ENCODE measurements at places on chromosomes 2 and 18.

DNA sequence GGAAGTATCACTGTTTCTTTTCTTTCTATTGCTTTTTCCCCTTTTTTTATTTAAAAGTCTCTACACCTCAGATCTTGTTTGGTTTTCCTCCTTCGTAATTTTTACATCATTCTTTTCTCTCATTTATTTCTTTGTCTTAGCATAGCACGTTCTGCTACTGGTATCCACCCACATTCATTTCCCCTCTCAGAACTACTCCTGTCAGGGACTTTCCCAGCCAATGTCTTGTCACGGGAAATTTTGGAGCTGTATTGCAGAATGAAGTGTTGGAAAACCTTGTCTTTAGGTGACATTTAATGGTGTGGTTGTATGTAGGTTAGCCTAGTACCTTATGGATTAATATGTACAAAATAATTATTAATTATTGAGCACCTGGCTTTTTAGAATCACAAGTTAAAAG lies 34.0 kb downstream of the TTLL4 start:
- no peak for DNase-seq

DNA sequence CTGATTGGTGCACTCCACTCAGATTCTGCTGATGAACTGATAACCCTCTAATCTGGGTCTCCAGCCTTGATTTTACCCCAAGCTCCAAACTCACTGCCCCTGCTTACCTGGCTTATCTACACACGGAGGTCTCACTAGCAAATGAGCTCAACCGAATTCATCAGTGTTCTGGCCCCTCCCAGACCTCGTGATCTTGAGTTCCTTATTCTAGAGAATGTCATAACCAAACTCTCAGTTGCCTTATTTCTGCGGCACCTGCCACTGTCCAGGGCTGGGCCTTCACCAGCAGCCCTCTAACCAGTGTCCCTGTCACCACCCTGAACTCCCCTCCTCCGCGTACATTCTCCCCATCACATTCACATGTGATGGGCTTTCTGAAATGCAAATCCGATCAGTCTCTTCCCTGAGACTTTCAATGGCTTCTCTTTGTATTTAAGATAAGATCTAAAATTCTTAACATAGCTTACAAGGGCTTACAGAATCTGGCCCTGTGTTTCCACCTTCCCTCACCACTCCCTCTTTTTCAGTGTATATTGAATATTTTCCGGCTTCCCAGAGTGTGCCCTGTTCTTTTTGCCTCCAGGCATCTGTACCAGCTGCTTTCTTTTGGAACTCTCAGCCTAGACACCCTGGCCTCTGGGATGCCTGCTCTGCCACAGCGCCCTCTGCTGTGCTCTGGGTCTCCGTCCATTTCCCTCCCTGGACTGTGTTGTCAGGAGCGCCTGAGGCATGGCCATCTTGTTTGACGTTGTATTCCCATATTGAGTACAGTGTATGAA lies 31.1 kb downstream of the NAB1 start:
- DNase-seq = no peak

DNA sequence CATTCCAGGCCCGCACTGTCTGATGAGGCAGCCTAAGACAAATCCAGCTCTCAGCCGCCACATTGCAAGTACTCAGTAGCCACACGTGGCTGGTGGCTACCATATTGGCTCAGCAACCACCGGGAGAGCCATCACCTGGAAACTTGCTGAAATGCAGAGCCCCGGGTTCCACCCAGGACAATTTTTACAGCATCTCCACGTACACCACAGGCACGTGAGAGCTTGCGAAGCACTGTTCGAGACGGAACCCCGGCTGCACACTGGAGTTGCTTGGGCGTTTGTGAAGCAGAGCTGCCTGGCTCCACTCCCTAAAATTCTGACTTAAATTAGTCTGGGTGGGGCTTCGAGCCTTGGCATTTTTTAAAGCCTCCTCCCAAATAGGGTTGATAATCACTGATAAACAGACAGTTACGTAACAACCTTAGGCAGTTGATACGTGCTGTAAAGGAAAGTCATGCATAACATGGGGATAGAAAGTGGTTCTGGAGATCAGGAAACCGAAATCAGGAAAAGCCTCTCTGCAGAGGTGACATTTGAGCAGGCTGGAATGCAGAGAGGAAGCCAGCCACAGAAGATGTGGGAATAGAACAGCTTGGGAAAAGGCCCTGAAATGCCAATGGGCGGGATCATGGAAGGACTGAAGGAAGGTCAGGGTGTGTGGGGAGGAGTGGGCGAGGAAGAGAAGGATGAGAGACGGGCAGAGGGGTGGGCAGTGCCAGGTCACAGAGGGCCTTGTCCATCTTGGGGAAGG lies 6.2 kb downstream of the ASAP2 start:
- DNase-seq = no peak

- no peak for DNase-seq
Observed at GRCh38 chr2:66700677-66701066, 265.7 kb downstream of the MEIS1 start.

GRCh38 chr2:44866152-44866551 lies 75.3 kb upstream of the SIX3 start:
- no peak for DNase-seq

DNA sequence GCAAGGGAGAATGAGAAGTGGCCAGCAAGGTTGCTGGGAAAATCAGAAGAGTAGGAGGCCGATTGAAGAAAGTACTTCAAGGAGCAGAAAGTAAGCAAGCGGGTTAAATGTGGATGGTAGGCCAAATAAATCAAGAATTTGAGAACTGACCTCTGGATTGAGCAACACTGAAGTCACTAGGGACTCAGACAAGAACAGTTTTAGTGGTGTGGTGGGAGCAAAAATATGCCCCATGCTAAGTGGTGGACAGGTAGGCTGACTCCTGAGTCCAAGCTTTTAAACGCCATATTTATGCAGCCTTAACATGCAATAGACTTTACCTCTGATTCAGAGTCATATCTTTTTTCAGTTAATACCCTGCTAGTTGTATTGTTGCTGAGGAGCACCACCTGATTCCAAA lies 4.5 kb downstream of the TRABD2A start:
- DNase-seq = no peak

GRCh38 chr2:191255756-191256312 lies 10.6 kb downstream of the MYO1B start:
- no peak for DNase-seq

GRCh38 chr2:180366481-180366880 lies 359.4 kb upstream of the CWC22 start:
- peak; percentile 9 for DNase-seq

DNA sequence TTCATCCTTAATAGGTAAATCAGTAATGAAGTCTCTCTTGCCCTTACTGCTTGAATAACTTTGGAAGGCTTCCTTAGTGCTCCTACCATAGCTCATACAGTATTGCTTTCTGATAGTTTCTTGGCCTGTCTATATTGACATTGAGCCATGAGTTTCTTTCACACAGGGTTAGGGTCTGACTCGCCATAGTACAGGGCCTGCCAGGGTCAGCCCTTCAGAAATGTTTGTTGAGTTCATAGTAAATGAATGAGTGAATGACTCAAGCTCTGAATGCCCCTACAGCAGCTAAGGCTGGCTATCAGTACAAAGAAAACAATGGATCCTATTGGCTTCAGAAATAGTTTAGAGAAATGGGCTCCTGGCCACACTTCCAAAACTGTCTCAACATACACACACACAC lies 65.0 kb upstream of the LRATD1 start:
- no peak for DNase-seq

- DNase-seq = no peak
Observed at GRCh38 chr2:133439565-133439920, 128.7 kb downstream of the NCKAP5 start.

DNA sequence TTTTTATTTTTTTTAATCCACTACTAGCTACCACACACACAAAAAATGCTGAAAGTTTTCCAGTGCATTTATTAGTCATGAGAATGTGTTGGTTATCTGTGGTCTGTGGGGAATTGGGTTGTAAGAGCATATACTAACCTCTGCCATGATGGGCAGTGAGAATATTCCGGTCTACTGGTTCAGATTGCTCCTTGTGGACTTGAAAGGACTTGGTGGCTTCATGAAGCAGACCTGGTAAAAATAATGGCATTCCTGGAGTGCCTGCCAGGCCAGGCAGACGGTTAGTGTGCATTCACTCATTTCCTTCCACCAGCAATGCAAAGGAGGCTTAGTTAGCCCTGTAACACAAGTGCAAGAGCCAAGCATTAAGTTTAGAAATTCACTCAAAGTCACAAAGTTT lies 150.8 kb downstream of the THSD7B start:
- DNase-seq = no peak
